HFFc6 (cell line): ENCODE measurements at places on chromosomes 3 and 15.

DNA sequence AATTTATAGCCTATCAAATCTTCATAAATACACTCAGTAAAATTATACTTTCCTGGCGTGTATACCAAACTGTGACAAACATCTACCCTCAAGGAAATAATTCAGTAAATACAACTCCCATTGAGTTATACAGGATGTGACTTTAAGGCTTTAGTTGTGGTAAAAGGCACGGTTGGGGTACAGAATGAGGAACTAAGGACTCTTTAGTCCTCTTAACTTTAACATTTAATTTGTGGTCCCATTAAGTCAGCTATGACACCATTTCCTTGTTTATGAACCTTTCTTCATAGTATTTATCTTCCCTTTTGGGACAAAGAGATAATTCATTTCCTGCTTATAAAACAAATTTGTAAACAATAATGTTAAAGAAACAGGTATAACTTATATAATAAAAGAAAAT is 30.2 kb downstream of the IFT80 start:
- H3K4me3 ChIP-seq: no peak overlapping the region
- no peaks in the 10 kb centered on the region; the same call in 1 of the 2 replicates for H3K27me3 ChIP-seq
- no peak overlapping the region for H3K27ac ChIP-seq

GRCh38 chr3:184230603-184231528 is 1.5 kb downstream of the VWA5B2 start:
- peaks cover 40% of the 10 kb centered on the region for H3K27me3 ChIP-seq
- no peak overlapping the region for H3K27ac ChIP-seq
- H3K36me3 ChIP-seq: peaks cover 5% of the 10 kb centered on the region; the same call in 1 of the 2 replicates
- peak overlapping the region; percentile 34; the same call in 1 of the 2 replicates for H3K4me3 ChIP-seq

DNA sequence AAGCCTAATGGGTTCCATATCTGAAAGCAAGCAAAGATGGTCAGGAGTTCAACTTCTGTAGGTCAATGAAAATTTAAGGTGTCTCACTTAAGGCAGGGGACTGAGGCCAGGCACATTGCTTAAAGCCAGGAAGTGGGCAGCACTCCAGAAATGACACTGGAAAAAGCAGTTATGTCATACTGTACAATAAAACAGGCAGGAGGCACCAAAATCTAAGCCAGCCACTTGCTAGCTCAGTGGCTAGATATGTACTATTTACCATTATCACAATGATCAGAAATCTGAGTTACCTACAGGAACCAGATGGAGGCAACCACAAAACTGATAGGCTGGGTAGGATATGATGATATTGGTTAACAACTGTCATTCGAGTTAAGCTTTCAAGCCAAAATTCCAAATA is 57.3 kb downstream of the FRMD5 start:
- no peak overlapping the region for H3K27ac ChIP-seq
- no peaks in the 10 kb centered on the region for H3K36me3 ChIP-seq
- peaks cover 12% of the 10 kb centered on the region for H3K4me1 ChIP-seq
- no peaks in the 10 kb centered on the region for H3K27me3 ChIP-seq
- no peak for DNase-seq
- no peak overlapping the region for H3K4me3 ChIP-seq

DNA sequence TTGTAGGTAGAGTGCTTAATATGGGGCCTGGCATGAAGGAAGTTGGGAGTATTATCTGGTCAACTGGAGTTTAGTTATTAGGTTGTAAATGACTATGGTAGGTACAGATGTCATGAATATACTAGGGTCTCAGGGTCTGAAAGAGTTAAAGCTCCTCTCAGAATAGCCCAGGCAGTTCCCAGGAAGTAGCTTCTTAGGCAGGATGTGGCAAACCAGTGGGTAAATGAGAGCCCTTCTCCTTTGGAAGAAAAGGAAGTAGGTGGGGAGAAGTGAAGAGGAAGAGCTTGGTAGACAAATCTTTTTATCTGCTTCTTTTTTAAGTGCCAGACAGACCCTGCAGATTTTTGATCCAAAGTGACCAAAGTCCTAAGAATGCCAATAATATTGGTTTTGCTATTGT is 24.5 kb downstream of the MAP2K1 start:
- no peaks in the 10 kb centered on the region; the same call in 1 of the 2 replicates for H3K27me3 ChIP-seq
- H3K27ac ChIP-seq: peak overlapping the region; percentile 14; the same call in 1 of the 2 replicates
- H3K4me3 ChIP-seq: no peak overlapping the region

GRCh38 chr15:32029409-32029861 is 880 bp upstream of the CHRNA7 start:
- H3K27me3 ChIP-seq: no peaks in the 10 kb centered on the region; the same call in 1 of the 2 replicates
- no peak for DNase-seq
- H3K4me3 ChIP-seq: no peak overlapping the region
- H3K4me1 ChIP-seq: no peaks in the 10 kb centered on the region

GRCh38 chr3:54654776-54655175 is 273.1 kb downstream of the LRTM1 start:
- DNase-seq: no peak
- no peaks in the 10 kb centered on the region for H3K4me1 ChIP-seq
- H3K27ac ChIP-seq: no peak overlapping the region
